ENCODE measurements at places on chromosomes 6 and 20.

GRCh38 chr6:151098166-151098565, 141.6 kb upstream of the AKAP12 start:
- no peak for DNase-seq

GRCh38 chr20:34579979-34580940, 21.7 kb downstream of the MAP1LC3A start:
- no peak for DNase-seq

DNA sequence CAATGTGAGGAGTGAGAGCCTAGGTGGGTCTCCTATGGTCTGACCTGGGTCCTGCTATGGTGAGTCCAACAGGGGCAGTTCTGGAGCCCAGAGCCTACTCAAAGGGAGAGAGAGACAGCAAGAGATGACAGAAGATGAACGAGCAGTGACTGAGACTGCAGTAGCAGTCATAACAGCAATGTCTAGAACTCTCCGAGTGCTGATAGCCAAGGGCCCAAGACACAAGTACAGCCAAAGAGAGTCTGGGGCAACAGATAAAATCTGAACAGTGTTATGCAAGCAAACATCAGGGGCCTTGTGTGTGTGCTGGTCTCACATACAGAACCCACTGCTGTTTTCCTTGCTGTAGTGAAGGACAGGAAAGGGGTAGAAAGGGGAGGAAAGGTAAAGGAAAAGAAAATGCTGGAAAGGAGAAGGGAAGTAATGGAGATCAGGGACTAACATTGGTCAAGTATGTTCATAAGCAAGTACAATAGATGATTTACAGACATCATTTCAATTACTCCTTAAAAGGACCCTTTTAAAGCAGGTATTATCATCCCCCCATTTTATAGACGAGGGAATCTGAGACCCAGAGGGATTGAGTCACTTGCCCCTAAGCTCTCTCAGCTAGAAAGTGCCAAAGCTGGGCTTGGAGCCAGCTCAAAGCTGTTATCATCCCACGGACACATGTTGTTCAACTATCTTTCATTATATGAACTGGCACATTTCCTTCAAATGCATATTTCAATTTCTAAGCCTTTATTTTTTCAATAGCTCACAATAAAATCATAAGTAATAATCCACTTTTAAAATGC, 182.3 kb upstream of the RAB32 start:
- no peak for DNase-seq

DNA sequence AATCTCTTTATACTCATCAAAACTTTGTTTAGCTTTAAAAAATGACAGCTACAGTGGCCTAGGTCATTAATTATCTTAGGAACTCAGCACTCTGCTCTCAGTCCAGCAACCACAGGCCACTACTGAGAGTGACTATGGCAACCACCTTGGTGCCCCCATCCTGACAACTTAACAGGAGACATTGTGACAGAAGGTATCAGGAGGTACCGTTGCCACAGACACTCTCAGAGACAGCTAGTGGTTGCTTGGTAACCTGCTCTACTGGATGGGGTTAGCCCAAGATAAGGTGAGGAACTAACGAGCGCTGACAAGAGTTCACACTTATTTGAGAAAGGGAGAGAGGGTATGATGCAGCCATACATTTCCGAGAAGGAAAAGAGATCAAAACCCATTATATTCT, 76.1 kb upstream of the TFAP2D start:
- no peak for DNase-seq

GRCh38 chr20:50487397-50487796, 22.8 kb upstream of the PTPN1 start:
- DNase-seq = no peak

DNA sequence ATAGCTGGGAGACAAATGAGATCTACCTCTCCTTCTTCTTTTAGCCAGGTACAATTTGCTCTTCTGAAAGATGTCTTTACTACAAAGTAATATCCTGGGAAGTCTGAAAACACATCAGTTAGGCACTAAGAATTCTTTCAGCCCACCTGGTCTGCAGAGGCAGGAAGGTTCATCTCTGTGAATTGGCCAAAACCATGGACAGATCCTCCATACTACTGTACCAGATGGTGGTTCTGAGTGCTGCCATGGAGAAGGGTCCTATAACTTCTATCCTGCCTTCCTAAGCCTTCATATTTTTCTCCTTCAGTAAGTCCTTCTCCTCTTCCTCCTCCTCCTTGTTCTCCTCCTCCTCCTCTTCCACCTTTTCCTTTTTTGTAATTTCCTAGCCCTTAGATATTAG, 11.7 kb upstream of the PCSK2 start:
- no peak for DNase-seq

DNA sequence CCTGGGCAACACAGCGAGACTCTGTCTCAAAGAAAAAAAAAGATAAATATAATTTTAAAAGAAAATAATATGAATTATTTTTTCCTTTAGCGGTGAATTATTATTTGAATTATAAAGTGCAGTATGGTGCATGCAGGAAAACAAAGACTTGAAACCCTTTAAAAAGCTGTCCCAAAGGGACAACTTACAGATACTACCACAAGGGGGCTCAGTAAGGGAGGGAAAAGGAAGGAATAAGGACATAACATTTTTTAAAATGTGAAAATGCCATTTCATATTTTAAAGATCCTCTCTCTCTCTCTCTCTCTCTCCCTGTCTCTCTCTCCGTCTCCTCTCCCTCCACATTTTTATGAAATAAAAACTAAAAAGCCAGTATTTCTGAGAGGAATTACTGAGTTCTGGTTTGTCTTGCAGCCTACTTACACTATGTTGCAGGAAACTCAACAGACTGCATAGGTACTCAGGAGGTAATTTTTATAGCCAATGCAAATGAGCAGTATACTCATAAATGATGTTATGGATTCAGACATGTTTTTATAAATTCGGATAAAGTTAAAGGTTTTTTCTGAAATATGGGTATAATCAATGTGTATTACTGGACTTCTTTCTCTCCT, 455.0 kb upstream of the GJE1 start:
- DNase-seq = no peak

All from C1 segment of cervical spinal cord (tissue), 14 donors.